ENCODE measurements at places on chromosomes 16 and 17.
A peak's percentile ranks its signal among the peaks of the same experiment; 100 is the strongest.

DNA sequence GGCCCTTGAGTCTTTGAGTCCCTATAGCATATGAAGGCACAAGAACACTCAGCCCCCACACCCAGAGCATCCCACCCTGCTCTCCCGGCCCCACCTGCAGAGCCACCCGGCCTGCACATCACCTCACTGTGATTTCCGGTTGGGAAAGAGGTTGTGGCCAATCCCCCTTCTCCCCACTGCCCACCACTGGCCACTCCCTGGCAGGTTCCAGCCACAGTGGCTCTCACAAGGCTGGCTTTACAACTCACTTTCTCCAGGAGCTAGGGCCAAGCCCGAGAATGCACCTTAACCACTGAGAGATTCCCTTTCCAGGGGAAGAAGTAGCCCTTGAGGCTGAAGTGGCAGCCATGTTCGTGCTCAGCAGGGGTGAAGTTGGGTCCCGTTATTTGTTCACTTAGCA is 123.9 kb downstream of the C16orf78 start:
- no peak for DNase-seq

GRCh38 chr16:10169904-10170410 is 12.3 kb downstream of the GRIN2A start:
- no peak for DNase-seq

GRCh38 chr17:58382108-58382871 is 30.3 kb upstream of the SUPT4H1 start:
- no peak for DNase-seq

DNA sequence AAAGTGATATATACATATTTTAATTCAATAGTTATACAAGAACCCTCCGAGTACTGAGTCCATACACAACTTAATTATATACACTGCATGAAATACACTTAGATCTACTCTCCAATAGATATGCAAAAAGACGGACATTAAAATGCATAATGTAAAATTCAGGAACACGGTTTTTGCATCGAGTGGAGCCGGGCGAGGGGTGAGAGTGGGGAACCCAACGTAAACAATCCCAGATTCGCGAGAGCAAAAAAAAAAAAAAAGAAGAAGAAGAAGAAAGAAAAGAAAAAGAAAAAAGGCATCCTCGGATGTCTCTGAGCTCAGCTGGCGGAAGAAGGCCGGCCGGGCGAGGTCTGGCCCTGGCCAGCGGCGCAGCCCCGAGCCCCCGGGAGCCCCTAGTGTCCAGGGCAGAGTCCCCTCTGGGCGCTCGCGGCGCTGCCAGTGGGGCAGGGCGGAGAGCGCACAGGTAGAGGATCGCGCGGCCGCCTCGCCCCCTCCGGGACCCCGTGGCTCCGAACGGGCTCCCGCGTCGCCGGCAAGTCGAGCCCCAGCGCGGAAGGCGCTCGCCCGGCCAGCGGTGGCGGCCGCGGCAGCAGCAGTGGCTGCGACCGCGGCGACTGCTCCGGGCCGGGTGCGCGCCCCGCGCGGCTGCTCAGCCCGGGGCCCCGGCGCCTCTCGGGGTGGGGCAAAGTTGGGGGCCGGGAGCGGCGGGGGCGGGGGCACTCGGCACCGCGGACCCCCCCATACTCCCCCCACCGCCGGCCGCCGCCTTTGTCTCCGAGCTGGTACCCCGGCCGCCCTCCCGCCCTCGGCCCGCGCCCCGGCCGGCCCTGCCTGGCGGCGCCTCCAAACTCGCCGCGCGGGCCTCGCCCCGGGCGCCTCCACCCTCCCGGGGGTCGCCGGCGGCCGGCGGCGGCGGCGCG is 9.6 kb upstream of the ZFHX3 start:
- no peak for DNase-seq

- no peak for DNase-seq
Measured at GRCh38 chr17:33652731-33653398, 359.8 kb upstream of the ASIC2 start.

DNA sequence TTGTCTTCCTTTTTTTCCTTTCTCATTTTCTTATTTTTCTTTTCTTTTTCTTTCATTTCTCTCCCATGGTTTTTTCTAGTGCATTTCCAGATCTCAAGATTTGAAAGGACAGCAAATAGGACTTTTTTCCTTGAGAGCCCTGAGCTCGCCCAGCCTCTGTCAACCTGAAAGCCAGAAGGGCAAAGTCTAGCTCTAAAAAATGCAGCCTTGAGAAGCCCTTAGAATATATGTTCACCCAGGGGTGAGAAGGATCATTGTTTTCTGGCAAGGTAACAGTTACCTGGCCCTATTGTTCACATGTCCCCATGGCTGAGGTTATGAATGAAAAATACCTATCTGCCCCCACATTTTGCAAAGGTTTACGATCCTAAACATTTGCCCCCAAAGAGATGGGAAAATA is 218.4 kb downstream of the IRX3 start:
- no peak for DNase-seq

DNA sequence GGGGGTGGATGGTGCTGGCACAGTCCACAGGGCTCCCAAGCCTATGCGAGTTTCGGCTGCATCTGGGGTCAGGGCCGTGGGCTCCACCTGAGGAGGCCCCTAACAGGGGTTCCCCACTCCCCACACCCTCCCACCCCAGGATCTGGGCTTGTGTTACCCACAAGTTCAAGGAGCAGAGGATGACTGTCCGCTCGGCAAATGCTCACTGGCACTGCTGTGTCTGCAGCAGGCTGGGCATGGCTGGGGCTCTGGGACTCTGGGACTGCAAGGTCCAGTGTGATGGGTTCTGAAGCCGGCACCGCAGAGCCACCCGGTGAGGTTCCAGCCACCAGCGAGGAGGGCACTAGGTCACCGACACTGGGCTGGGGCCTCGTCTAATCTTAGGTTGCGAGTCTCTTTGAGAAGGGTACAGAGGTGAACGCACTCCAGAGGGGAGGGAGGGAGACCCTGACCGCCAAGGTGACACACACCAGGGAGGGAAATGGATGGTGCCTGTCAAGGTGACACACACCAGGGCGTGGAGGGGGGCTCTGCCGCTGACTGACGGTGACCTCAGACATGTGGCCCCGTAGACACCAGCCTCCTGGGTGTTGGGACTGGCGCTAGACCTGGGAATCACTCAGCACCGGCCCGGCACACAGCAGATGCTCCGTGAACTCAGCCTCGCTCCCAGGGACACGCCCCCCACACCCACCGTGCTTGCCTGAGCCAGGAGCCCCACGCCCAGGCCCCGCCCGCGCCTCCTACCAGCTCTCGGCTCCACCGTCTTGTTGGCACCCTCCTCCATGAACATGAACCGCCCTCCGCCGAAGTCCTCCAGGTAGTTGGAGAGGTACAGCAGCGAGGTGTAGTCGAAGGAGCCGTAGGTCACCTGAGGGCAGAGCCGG is 20.5 kb upstream of the HEXD start:
- no peak for DNase-seq

GRCh38 chr16:65793781-65794180 is 572.7 kb upstream of the CDH5 start:
- no peak for DNase-seq

DNA sequence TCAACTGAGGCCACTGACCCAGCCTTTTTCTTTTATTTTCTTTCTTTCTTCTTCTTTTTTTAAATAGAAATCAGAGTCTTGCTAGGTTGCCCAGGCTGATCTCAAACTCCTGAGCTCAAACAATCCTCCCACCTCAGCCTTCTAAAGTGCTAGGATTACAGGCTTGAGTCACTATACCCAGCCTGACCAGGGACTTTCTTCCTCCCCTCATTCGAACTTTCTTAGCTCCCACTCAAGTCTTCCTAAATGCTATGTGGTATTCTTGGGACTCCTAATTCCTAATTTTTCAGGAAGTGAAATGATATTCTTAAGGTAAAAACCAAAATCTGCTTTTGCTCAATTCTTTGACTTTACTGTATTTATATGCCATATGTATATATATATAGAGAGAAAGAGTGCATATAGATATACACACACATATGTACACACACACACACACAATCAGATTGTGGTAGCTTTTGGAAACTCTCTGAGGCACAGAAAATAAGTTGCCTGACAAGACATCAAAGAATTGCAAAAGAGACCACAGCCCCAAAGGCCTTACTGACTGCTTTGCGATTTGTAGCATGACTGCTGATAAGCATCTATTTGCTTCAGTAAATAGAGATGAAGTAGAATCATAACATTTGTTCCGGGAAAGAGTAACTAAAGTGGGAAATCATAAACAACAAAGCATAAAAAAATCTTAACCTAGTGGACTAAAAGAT is 9.5 kb upstream of the AMZ2 start:
- DNase-seq, result no peak

DNA sequence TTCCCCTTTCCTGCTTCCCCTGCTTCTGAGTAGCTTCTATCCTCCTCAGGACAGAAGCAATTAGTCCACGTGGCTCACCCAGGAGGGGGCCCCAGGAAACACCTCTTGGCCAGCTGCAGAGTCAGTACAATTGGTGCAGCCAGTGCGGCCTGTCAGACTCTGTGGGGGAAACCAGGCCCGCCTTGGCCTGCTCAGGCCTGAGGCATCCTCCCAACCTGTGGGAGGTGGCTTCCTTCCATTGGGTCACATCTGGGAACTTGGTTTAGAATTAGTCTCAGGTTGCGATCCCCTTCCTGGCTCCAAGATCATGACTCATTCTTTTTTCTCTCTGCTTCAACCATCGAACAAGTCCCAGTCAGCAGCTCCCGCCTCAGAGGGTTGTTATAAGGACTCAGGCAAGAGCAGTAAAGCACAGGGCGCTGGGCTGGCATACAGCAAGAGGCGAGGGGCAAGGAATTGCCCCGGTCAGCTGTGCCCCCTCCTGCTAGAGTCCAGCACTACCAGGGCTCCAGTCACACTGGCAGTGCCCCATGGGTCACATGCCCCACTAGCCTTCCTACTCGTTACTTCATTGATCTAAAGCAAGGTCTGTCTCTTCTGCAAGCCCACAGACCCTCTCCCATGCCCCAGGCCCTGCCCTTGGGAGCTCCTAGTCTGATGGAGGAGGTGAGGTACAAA is 8.1 kb upstream of the EPX start:
- DNase-seq, result no peak

GRCh38 chr17:35028531-35029262 is 34.8 kb downstream of the RFFL start:
- DNase-seq, result no peak

DNA sequence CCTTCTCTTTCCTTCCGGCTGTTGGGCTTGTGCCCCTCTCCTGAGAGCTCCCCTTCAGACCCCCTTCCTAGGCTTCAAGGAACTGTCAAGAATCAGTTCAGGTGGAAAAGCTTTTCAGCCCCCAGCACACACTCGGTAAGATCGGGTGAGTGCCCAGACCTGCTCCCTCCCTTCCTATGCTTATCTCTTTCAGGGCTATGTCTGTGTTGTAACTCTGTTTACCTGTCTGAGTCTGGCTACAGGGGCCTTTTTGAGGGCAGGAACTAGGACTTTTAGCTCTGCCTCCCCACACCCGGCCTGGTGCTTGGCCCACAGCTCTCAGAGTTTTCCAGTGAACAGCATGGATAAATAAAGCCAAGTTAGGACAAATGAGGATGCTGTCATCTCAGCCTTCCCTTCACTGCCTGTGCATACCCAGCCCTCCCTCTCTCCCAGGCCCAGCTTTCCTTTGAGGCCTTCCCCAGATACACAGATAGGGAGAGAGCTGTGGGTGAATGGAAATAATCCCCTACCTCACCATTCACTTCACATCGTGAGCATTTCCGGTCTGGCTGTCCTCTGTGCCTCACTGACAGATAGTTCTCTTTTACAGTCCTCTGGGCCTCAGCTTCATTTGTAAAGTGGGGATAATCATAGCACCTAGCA is 5.7 kb upstream of the MRPS23 start:
- DNase-seq, result no peak

DNA sequence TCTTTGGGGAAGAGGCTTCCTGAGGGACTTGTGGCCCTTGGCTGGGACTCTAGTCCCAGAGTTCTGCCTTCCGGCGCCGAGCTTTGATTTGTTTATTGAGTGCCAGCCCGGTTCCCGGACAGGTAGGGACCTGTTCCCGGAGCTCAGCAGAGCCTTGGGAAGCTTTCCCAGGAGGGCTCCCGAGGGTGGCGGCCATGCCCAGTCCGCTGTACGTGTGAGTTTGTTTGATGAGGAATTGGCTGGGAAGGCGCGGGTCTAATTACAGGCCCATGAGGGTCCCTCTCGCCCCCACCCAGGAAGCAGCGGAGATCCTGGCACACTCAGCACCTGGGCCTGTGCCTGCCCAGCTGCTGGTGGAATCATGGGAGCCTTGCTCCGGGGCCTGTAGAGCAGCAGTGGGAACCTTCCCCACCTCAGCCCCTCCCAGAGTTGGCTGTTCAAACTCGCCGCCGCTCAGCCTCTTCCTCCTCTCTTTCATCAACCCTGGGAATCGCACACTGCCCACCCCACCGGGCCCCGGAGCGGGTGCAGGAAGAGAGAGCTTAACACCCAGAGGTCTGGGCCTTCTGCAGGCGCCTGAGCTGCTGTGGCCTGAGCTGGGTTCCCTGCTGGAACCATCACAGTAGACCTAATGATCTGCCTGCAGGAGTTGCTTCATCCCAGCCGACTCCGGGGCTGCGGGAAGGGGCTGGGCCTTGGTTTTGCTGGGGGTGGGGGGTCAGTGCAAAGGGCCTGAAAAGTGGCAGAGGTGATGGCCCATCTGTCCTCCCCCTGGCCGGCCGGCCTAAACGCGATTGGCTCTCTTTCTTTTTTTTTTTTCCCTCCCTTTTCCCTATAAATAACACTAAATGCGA is 313.7 kb downstream of the SEC14L1 start:
- DNase-seq, result no peak

GRCh38 chr17:78016852-78017251 is 58.3 kb downstream of the TNRC6C start:
- DNase-seq, result no peak

GRCh38 chr17:17890773-17891759 is 54.3 kb upstream of the SREBF1 start:
- DNase-seq, result peak; percentile 70

- no peak for DNase-seq
Measured at GRCh38 chr16:48446534-48446920, 61.3 kb upstream of the SIAH1 start.

DNA sequence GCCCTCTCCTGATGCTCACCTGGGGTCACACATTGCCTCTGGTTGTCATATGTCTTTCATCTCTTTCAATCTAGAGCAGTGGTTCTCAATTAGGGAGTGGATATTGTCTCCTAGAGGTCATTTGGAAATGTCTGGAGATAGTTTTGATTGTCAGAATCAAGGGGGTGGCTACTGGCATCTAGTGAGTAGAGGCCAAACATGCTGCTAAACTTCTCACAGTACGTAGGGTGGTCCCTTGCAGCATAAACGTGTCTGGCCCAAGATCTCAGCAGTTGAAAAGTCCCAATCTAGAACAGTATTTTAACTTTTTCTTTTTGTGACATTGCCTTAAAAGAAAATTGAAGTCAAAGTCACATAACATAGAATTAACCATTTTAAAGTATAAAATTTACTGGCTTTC is 30.5 kb upstream of the SLC5A10 start:
- no peak for DNase-seq

DNA sequence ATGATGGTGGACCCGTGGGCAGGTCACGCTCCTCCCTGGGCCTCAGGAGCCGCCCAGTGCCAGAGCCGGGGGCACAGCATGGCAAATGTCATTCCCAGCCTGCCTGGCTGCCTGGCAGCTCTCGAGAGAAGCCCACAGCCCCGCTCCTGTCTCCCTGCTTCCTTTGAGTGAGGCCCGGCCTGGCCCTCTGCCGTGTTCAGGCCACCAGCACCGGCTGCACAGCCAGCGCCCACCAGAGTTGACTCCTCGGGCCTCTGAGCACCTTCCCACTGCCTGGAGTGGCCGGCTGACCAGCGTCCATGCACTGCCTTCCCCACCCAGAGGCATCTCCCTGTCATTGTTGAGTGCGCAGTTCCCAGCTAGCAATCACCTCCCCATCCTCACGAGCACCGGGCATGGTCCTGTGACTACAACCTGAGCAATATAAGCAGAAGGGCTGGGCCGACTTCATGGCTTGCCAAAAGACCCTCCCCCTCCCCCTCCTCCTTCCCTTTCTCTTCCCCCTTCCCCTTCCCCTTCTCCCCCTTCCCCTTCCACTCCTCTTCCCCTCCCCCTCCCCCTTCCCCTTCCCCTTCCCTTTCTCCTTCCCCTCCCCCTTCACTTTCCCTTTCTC is 11.9 kb upstream of the SLC38A10 start:
- DNase-seq, result no peak

Data from SK-N-DZ (cell line).